ENCODE measurements at places on chromosomes 5 and 9.

DNA sequence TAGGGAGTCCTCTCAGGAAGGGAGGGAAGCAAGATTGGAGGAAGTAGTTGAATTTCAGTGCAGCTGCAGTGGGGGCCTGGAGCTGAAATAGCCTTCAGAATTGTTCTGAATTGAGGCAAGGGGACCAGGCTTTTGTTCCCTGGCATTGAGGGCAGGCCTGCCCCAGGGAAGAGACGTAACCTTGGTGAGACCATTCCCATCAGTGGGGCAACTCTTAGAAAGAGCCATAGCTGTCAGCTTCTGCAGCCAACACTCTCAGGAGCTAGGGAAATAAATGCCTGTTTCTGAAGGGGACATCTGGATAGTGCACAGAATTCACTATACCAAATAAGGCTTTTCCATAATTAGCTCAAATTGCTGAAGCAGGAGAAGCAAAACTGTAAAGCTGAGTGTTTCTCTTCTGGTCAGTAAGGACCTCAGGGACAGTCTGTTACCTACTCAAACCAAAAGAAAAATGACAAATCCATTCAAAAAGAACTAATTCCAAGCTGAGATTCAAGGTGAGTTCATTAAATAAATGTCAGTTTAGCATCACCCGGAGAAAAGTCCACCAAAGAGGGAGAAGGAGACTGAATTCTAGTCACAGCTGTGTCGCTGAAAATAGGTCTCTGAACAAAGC, 44.0 kb downstream of the LYRM7 start:
- DNase-seq: no peak

GRCh38 chr9:136964833-136965422, 12.4 kb upstream of the PTGDS start:
- DNase-seq: no peak

DNA sequence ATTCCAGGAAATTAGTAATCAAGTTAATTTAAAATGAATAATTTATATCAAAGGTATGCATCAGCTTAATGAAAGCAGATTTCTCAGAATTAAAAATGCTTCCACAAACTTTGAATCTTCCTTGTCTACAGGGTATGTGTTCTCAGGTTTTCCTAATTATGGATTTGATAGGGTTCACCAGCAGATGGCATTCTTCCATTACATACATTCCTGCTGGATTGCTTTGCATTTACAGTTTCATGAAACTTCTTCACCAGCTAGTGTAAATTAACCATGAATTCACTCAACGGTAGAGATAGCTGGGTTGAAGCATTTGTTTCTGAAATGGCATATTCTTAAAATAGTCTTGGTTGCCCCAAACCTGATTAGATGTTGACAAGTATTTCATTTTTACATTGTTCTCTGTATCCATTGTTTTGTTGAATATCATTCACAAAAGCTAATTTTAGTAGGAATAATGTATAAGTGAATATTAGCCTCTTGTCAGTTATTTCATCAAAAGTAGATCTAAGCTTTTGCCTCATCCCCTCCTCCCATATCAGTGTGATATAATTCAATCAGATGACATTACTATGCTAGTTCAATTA, 68.7 kb upstream of the WDR41 start:
- DNase-seq: no peak

DNA sequence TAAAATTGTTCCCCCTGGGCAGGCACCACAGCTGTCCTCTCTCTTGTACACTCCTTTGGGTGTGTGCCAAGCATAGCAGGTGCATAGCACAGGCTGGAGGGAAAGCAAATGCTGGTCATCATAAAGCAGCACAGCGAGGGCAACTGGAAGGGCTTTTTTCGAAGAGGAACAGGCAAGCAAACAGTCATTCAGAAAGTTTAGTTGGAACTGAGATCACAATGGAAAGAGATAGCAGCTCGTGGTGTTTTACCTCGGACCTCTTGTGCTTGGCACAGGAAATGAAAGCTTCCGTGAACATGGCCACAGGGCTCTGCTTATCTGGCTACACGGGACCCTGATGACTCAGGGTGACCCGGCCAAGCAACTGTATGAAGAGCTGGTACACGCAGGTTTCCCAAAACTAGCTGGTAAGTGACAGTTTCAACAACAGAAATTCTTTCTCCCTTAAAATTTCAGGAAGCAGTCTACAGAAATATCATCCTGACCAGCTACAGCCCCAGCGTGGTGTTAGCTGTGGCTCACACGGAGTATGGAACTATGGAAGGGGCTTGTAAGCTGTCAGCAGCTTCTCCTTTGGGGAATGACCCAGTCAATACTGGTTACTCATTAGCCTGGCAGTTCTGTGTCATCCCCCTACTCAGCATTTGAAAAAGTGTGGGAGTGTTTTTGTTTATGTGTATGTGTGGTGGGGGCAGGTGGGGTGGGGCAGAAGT, 48.1 kb downstream of the POC5 start:
- no peak for DNase-seq

DNA sequence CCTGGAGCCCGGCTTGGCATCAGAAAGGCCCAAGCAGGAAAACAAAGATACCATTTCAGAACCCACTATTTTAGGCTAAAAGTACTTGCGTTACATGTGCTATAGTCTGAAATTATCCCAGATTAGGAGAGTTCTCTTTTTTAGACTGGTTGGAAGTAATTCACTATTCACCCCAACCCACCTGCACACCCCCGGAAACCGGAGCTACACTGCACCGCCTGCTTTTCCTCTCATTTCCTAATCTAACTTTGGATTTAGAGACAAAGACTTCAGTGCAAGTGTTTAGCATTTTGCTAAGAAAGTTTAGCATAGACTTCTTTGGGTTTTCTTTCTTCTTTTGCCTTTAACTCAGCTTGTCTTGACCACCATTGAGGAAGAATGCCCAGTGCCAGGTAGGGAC, 79.2 kb downstream of the SECISBP2 start:
- no peak for DNase-seq

GRCh38 chr5:69166686-69167492, at the start of gene CCNB1:
Gene CCNB1, plus strand, starts transcription at chr5:69167150. Its CDS starts 113 bp downstream, at chr5:69167263.
- DNase-seq: peak; percentile 96

GRCh38 chr9:109143881-109144562, 23.0 kb downstream of the FRRS1L start:
- no peak for DNase-seq

- DNase-seq: no peak
Measured at GRCh38 chr5:665541-665955, 27.6 kb downstream of the TPPP start.

DNA sequence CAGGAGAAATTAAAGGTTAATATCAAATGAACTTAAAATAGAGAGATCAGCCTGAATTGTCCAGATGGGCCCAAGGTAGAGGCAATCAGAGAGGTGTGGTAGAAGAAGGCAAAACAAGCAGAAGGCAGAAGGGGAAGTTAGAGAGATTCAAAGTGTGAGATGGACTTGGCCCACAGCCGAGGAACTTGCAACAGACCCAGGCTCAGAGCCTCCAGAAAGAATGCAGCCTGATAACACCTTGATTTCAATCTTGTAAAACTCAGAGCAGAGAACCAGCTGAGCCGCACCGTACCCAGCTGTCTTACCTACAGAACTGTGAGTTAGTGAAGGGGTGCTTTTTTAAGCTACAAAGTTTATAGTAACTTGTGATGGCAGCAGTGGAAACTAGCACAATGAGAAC, 190.9 kb downstream of the RFK start:
- no peak for DNase-seq

DNA sequence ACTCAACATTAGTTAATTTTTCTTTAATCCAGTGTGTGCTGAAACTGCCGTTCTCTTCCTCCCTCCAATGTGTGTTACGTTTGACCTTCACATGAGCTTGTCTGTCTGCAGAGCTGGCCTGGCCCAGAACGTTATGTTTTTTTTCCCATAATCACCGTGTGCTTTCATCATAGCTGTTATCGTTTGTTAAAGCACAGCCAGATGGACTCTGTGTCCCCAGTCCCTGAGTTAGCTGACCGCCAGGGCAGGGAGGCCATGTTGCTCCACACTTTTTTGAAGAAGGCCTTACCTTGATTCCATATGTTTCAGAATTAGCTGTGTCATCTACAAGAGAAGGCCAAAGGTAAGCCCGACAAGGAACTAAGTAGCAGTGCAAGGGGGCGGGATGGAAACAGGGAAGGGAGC, 55.7 kb downstream of the HSD17B3 start:
- DNase-seq: no peak

- no peak for DNase-seq
Measured at GRCh38 chr9:132042324-132042723, 37.3 kb downstream of the MED27 start.

GRCh38 chr9:78745331-78745730, 448.4 kb downstream of the PSAT1 start:
- no peak for DNase-seq

DNA sequence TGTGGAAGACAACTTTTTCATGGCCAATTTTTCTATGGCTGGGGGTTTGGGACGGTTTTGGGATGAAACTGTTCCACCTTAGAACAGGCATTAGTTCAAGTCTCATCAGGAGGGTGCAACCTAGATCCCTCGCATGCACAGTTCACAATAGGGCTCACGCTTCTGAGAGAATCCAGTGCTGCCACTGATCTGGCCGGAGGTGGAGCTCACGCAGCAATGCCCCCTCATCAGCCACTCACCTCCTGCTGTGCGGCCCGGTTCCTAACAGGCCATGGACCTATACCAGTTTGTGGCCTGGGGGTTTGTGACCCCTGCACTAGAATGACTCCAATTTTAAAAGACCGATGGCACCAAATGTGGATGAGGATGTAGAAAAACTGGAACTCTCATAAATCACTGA, 127.2 kb upstream of the IER5L start:
- DNase-seq: no peak

DNA sequence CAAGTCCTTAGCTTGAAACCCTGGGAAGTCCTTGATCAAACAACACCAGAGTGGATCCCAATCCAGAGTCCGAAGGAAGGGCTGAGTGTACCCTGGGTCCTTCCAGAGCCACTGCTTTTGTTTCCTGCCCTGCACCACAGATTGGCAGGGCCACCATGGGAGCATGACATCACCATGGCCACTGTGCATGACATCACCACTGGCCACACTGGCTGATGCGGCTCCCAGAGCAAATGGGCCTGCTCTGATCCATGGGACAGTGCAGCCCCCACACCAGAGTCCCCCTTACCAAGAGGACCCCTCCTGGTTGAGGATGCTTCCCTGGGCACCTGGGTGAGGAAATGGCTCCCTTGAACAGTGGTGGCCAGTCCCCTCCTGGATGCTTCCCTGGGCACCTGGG, 9.9 kb downstream of the SLC6A3 start:
- DNase-seq: no peak

- DNase-seq: no peak
Measured at GRCh38 chr5:142013734-142014521, 1.1 kb upstream of the GNPDA1 start.

DNA sequence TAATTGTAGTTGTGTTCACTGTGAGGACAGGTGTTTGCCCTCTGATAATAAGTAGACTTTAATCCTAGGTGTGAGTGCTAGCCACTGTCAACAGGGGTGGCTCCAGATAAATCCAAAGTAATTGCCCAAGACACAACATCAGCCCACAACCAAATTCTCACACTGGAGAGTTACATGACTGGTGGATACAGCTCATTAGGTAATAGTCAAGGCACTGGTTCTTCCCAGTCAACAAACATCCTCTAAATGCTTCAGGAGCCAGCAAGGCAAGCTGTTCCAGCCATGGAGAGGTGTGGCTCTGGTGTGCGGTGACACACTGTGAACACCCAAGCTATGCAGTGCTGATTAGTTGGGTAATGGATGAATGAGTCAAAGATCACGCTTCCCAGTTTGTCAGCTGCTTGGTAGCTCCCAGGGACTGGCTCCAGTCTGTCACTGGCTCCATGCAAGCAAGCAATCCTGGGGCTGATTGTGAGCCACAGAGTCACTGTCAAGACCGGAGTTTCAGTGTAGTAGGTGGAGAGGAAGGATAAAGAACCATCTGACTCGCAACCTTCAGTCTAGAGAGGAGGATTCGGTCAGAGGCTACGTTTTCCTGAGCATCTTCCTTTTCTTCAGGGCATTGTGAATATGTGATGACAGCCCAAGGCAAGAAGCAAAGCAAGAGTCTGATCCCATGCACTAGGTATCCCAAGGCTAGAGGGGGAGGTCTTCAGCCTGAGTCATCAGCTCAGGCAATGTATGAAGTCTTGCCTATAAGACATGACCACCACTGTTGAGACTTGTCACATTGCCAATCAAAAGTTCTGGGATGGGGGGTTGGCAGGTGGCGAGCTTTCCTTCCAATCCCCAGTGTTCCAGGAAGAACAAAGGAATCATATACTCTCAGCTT, 63.1 kb downstream of the UGCG start:
- no peak for DNase-seq

DNA sequence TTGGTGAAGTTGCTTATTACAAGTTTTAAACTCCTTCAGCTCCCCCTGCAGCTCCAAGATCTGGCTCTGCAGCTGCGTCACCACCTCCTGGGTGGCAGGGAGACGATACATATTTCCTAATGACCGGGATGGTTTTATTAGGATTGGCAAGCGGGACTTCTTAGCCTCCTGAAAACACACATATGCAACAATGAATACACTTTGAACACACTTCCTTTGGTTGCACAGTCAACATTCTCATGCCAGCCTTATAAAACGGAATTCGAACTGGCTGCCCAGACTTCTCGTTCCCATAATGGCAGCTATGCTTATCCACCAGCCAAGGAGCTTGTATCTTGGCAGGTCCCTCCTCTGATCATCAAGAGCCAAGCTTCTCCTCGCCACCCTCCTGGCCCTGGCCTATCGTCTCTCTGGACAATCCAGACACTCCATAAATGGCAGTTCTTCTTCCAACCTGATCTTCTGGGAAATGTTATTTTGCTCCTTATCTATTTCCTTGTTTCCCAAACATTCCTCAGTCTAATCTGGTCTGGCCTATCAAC, 131.9 kb downstream of the CDK5RAP2 start:
- no peak for DNase-seq

- DNase-seq: no peak
Measured at GRCh38 chr9:16278326-16278999, 592.0 kb downstream of the BNC2 start.

DNA sequence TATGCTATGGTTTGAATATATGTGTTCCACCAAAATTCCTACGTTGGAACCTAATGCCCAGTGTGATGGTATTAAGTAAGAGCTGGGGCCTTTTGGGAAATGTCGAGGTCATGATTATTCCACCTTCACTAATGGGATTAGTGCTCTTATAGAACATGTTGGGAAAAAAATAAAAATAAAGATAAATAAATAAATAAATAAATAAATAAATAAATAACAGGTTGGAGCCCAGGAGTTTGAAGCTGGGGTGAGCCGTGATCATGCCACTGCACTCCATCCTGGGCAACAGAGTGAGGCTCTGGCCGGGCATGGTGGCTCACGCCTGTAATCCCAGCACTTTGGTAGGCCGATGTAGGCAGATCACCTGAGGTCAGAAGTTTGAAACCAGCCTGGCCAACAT, 22.5 kb downstream of the BASP1 start:
- no peak for DNase-seq
